ENCODE measurements at places on chromosomes 12 and 14.

DNA sequence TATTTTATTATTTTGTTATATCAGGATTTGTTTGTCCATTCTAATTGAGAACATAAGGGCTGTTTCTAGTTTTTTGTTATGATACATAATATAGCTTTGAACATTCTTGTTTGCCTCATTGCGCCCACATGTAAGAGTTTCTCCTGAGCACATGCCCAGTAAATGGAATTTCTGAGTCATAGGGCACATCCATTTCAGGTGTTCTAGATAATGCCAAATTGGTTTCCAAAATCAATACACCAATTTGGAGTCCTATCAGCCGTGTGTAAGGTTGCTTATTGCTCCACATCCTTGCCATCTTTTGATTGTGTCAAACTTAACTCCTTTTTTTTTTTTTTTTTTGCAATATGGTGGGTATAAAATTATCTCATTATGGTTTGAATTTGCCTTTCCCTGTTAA lies 97.9 kb upstream of the RESF1 start:
- no peak for DNase-seq

DNA sequence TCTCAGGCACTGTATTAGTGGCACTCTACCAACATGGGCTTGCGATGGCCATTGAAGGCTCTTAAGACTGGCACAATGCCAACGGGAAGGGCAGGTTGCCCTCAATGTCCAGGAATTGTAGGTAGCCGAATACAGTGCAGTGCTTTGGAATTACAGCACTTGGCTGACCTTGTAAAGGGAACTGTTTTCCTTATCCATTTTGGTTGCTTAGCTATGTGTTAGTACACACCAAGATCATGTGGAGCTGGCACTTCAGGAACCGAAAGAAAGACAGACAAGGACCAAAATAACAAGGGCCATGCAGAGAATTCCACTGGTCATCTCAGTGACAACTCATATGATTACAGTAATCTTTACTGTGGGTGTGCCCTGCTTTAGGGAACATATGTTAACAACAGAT lies 72.7 kb downstream of the DYRK2 start:
- no peak for DNase-seq

GRCh38 chr14:70190156-70190555 lies 1.4 kb upstream of the SLC8A3 start:
- DNase-seq: no peak

DNA sequence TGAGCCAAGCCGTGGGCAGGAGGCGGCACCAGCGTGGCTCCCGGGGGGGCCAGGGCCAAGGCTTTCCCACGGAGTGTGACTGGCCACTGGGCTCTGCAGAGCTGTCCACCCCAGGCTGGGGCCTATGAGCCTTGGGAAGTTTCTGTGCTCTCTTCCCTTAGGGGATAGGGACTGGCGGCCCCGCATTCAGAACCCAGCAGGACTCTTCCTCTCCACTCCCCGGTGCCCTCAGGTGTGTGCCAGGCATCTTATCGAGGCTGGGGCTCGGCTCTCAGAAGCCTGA lies 17.8 kb upstream of the EIF2B2 start:
- DNase-seq: no peak

- DNase-seq: no peak
Measured at GRCh38 chr12:101650346-101651117, 46.9 kb upstream of the CHPT1 start.

DNA sequence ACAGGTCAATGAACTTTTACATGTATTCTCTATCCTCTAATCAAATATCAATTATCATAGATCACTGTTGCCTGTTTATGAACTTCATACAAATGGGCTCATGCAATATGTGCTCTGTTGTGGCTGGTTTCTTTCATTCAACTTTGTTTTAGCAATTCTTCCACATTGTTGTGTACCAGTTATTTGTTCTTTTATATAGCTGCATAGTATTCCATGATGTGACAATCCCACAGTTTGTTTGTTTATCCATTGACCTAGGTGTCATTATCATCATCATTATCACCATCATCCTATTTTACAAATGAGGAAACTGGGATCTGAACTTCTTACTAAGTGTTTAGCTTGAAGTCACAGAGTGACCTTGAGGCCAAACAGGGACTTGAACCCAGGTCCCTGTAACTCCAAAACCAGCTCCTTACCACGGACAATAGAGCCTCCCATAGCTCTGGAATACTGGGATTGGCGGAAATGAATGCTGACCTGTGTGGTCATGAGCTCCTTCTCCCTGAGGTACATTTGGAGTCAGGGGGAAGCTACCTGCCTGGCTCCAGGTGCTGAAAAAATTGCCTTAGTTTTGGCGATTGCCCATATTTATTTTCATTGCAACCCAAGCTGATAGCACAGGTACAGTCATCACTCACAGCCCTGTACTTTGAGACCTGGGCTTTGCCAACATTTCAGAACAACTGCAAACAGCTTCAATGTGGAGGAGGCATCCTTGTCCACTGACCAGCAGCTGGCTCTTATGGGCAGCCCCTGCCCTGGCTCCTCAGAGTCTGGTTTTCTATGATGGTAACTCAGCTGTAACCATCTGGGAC lies 9.2 kb downstream of the ZFP36L1 start:
- DNase-seq: no peak

DNA sequence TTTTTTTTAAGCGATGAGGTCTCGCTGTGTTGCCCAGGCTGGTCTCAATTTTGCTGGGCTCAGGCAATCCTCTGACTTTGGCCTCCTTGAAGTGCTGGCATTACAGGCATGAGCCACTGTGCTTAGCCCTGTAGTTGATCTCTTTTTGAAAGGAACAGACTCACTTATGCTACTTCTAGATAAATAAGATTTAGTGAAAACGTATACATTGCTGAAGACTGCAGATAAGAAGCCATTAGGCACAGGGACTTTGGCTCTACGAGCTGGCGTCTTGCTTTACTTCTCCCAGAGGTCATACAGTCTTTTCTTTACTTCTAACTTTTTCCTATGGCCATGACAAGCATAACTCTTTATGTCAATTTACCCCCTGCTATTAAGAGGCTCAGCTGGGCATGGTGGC lies 9.4 kb downstream of the PTGR2 start:
- DNase-seq: no peak

DNA sequence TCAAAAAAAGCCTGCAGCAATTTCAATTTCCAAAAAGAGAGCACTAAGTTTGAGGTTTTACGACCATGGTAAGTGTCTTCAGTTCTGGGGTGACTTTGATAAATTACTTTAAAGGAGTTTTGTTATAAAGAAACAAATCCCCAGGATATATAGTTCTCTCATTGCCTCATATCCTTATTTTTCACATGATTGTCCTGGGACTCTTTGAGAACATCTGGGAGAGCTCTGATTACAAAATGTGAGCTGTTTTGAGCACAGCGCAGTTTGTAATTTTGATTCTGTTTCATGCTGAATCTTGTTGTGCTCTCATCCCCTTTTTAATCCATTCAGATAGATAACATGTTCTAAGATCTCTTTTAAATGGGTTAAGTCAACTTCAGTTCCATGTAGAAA lies 67.7 kb upstream of the DCN start:
- DNase-seq: no peak

DNA sequence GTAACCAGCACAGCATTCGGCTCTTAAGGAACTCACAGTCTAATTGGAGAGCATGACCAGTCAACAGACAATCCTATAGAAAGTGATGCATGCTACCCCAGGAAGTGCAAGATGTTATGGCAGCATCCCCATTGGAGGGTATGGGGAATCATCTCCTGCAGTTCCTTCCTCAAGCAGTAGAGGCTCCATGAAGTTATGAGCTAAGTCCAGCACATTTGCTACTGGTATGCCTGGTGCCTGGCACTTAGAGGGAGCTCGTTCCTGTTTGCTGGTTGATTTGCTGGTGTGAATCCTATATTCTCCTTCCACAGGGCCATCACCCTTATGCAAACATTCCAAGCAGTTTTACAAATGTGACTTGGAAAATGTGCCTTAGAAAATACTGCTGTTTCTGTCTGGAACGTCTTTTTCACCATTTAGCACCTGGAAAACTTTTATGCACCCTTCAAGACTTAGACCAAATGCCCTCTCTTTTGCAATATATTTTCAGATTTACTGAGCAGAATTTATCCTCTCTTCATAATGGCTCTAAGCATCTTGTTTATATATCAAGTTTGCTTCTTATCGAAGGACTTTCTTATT lies 136.1 kb upstream of the WSCD2 start:
- DNase-seq: no peak

DNA sequence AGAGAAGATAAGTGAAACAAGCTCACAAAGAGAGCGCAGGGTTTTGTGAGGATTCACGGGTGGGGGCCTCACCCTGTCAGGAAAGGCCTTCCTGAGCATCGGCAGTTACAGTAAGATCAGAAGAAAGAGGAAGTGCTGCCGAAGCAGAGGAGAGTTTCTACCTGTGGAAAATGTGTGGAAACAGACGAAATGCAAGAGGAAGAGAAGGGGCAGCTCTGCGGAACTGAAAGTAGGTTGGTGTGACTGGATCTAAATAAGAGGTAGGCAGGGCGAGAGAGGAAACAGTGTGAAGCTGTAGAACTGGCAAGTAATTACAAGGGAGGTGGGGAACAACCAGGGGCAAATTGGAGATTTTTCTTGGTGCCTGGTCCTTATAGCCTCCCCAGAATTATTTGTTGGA lies 2.6 kb downstream of the GPR68 start:
- peak; percentile 56 for DNase-seq

DNA sequence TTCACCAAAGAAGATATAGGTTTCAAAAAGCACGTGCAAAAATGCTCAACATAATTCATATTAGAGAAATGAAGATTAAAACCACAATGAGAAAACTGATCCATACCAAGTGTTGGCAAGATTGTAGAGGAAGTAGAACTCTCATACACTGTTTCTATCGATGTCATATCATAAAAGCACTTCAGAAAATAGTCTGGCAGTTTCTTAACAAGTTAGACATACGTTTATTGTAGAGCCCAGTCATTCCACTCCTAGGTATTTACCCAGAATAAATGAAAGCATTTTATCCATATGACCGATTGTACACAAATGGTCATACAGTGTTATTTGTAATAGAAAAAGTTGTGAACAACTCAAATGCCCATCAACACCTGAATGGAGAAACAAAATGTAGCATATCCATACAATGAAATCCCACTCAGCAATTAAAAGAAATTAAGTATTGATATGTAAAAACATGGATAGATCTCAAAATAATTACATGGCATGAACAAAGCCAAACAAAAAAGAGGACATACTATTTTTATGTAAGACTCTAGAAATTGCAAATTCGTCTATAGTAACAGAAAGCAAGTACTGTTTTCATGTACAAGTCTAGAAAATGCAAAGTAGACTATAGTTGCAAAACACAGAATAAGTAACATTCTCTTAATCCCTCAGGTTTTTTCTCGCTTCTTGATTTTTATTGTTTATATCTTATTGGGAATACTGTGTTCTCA lies 41.0 kb downstream of the USP15 start:
- DNase-seq: no peak

- no peak for DNase-seq
Measured at GRCh38 chr14:41349289-41349910, 257.3 kb upstream of the LRFN5 start.

DNA sequence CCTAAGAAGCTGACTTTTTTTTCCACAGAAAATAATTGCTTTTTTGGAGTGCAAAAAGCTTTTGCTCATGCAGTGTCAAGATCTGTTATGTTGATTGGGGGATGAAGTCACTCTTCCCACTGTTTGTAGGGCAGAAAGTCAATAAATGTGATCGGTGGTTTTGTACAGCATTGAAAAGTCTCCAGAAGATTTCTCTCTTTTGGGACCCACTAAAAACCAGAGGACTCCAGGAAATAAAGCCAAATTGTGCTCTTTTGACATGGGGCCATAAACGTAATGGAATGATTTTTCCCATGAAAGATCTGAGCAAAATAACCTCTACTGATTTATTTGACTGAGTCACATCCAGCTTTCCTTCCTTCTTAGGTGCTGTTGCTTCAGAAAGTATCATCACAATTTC lies 122.5 kb downstream of the SNAPC1 start:
- DNase-seq: no peak

GRCh38 chr12:28693565-28694219 lies 455.4 kb upstream of the FAR2 start:
- DNase-seq: no peak

All from activated CD4-positive, alpha-beta memory T cell treated with anti-CD3 and anti-CD28 coated beads, Interleukin-2, amount 10 ng/mL, durations not matched to agents 7 days and 5 days (primary cell).